M059J (cell line): ENCODE measurements at places on chromosomes 13 and 19. TPM values are rescaled to one million over a fixed set of nuclear protein-coding genes. Genes with fewer than 3 reads are reported as not detected.

The SLC10A2 gene
- not detected in 2 replicates for total RNA-seq

The PALM gene
- 0.07 and 1.4 TPM in 2 replicates for total RNA-seq

The NALCN gene
- total RNA-seq: 0.17 and 1.4 TPM in 2 replicates

The MCEMP1 gene
- total RNA-seq: not detected in 2 replicates

The AP1M2 gene
- 2.2 and 9.0 TPM in 2 replicates for total RNA-seq

The LYPD3 gene
- 0.27 and 0.34 TPM in 2 replicates for total RNA-seq

The DAND5 gene
- 0.62 TPM in 1 of 2 replicates, not detected in the other for total RNA-seq

The ZSCAN4 gene
- total RNA-seq: not detected in 2 replicates

The VSTM2B gene
- total RNA-seq: not detected in 2 replicates

The FCAR gene
- not detected in 2 replicates for total RNA-seq

The KLK14 gene
- not detected in 2 replicates for total RNA-seq

The APLP1 gene
- total RNA-seq: 42.4 and 51.5 TPM in 2 replicates

The GJB6 gene
- not detected in 2 replicates for total RNA-seq

The PPP1R13L gene
- total RNA-seq: 2.9 and 7.4 TPM in 2 replicates

The CFAP97D2 gene
- not detected in 2 replicates for total RNA-seq

The SEMA6B gene
- total RNA-seq: 0.89 and 1.6 TPM in 2 replicates

The OLFM2 gene
- total RNA-seq: 0.39 TPM in 1 of 2 replicates, not detected in the other

The SLC7A9 gene
- not detected in 2 replicates for total RNA-seq

The TEAD2 gene
- total RNA-seq: 17.4 and 20.3 TPM in 2 replicates

The ANGPTL8 gene
- not detected in 2 replicates for total RNA-seq

The FAM187B gene
- total RNA-seq: not detected in 2 replicates

The CBLC gene
- not detected in 2 replicates for total RNA-seq

The SCEL gene
- not detected in 2 replicates for total RNA-seq
